ENCODE measurements at places on chromosomes 2 and 18.

- H3K4me1 ChIP-seq: peaks cover 21% of the 10 kb centered on the region
- H3K4me3 ChIP-seq: no peak overlapping the region
- no peaks in the 10 kb centered on the region for H3K27me3 ChIP-seq
Measured at GRCh38 chr2:70517804-70518203, 35.8 kb downstream of the TGFA start.

DNA sequence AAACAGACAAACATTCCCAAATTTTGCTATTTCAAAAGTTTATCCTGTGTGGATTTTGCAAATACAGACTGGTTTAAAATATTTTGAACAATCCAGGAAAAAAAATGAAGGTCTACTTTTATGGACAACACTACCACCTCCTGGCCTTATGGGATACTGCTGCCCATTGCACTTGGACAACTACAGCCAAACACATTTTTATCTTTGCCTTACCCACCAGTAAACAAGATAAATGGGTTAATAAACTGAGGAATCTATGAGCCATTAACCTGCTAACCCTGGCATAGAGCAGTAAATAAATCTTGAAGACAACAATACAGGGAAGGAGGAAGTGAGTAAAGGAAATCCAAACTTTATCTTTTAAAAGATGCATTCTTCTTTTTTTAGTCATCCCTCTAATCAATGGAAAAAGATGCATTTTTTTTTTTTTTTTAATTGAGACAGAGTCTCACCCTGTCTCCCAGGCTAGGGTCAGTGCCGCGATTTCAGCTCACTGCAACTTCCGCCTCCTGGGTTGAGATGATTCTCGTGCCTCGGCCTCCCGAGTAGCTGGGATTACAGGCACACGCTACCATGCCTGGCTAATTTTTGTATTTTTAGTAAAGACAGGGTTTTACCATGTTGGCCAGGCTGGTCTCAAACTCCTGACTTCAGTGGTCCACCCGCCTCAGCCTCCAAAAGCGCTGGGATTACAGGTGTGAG, 2.1 kb upstream of the SPIRE1 start:
- no peak overlapping the region for H3K27ac ChIP-seq

DNA sequence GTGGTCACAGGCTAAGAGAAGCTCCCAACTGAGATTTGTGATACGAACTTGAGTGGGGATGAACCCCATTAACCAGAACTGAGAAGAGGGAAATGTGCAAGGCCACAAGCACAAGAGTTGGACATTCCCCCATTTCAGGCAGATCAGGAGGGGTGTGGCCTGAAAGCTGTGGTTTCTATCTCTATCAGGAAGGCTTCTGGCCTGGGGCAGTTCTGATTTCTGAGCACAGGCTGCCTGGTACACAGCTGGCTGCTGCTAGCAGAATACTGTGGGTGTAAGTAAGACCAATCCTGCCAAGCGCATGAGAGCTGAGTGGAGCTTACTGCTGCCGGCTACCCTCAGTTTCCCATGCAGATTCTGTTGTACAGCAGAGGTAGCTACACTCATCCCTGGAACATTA, 484.6 kb downstream of the SATB2 start:
- no peaks in the 10 kb centered on the region for H3K4me1 ChIP-seq
- ATAC-seq: no peak
- H3K27me3 ChIP-seq: no peaks in the 10 kb centered on the region
- H3K4me3 ChIP-seq: no peak overlapping the region
- H3K36me3 ChIP-seq: no peaks in the 10 kb centered on the region

DNA sequence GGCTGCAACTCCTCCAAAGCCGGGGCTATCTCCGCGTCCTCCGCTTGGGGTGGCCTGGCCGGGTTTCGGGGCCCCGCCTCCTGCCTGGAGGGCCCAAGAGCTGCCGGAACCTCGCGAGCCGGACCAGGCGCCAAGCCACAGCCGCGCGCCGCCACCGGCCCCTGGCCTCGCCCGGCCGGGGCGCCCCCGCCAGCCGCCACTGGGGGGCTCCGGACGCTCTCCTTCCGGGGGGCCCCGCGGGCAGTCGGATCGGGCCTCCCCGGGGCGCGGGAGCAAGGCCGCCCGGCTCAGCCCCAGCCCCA, 17.4 kb upstream of the HAAO start:
- H3K4me3 ChIP-seq: peak overlapping the region; percentile 60
- H3K27ac ChIP-seq: peak overlapping the region; percentile 97
- peaks cover 5% of the 10 kb centered on the region for H3K36me3 ChIP-seq
- H3K27me3 ChIP-seq: no peaks in the 10 kb centered on the region
- ATAC-seq: no peak

DNA sequence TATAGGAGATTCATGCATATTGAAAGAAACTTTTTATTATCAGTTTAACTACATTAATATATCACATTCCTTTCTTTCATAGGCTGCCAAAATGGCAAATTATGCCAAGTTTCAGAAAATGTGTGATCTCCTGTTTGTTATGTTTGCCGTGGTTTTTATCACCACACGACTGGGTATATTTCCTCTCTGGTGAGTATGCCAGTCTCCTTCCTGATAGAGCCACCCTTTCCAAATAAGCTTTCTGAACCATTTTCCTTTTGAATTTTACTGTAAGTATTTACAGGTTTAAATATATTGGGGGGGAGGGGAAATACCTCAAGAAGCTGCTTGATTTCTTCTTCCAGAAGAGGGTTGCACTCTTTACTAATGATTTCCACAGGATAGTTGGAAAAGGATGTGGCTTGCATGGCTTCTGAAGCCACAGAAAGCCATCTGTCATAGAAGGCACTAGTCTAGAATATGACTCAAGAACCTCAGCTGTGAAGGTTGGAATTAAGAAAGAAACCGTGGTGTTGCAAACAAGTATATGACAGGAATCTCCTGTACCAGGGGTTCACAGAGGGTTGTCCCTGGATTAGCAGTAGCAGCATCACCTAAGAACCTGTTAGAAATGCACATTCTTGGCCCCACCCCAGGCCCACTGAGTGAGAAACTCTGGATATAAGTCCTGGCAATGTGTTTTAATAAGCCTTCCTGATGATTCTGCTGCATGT, 84.5 kb upstream of the NOSTRIN start:
- no peak for ATAC-seq
- H3K36me3 ChIP-seq: no peaks in the 10 kb centered on the region
- no peaks in the 10 kb centered on the region for H3K27me3 ChIP-seq
- peaks cover 3% of the 10 kb centered on the region for H3K4me1 ChIP-seq
- no peak overlapping the region for H3K27ac ChIP-seq

DNA sequence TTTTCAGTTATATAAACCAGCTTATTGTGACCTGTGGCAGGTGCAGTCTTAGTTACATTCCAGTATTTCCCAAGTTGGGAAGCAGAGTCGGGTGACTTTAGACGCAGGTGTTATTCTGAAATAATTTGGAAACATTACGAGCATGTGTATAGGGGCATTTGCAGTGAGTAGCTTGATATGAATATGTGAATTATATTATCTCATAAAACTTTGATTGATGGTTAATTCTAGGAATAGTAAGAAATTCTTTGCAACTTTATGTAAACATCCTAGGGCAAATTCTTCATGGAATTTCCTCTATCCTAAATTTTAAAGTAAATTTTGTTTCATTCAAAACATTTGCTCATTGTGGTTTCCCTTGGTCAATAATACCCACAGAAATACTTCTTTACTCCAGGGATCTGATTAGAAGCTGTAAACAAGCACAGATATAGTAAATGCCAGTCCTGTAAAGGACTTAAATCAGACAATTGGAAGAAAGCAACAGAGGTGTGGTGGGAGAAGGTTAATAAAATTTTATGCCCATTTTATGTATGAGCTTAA, 580.6 kb upstream of the CDH2 start:
- H3K36me3 ChIP-seq: no peaks in the 10 kb centered on the region
- no peak overlapping the region for H3K4me3 ChIP-seq
- no peak overlapping the region for H3K27ac ChIP-seq
- no peaks in the 10 kb centered on the region for H3K27me3 ChIP-seq

DNA sequence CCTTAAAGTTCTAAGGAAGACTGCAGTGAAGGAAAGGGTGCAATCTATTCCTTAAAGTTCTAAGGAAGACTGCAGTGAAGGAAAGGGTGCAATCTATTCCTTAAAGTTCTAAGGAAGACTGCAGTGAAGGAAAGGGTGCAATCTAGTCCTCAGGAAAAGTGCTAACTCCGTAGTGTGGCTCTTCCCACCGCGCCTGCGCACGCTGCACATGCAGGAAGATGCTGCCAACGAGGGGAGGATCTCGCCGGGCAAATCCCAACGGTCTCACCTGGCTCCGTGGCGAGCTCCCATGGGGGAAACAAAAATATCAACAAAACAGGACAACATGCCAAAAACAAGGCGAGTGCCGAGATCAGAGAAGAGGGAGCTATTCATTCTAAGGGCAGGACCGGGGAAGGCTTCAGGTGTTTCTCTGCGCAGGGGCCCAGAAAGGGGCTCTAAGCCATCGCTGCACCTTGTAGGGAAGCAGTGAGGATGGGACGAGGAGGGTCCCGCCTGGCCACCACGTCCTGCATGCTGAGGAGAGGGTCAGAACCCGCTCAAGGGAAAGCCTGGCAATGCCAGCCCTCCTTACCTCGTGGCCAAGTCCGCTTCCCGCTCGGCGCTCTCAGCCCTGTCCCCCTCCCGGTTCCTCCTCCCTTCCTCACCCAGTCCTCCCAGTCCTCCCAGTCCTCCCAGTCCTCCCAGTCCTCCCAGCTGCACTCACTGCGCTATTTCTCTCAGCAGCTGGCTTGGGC, 24.5 kb downstream of the TIMM21 start:
- H3K27ac ChIP-seq: peak overlapping the region; percentile 17
- no peak for ATAC-seq
- H3K4me3 ChIP-seq: no peak overlapping the region
- H3K27me3 ChIP-seq: peaks cover 40% of the 10 kb centered on the region
- no peaks in the 10 kb centered on the region for H3K36me3 ChIP-seq
- peaks cover 13% of the 10 kb centered on the region for H3K4me1 ChIP-seq

- no peaks in the 10 kb centered on the region for H3K27me3 ChIP-seq
- H3K36me3 ChIP-seq: peaks cover 7% of the 10 kb centered on the region
- ATAC-seq: no peak
- no peaks in the 10 kb centered on the region for H3K4me1 ChIP-seq
Measured at GRCh38 chr2:108395155-108395554, 17.4 kb downstream of the SULT1C4 start.

DNA sequence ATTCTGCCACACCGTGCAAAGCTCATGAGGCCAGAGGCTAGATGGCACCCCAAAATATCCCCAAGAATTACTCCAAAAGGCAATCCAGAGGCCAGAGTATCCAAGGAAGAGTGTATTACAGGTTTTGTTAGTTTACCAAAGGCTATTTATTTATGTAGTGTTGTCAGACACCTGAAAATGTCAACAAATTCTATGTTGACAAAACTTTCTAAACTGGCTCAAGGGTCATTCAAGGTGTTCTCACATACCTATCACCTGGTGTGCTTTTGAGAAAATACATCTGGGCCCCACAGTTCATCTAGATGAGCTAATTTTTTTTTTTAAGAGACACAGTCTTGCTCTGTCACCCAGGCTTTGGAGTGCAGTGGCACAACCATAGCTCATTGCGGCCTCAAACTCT, 12.4 kb upstream of the DTNB start:
- no peaks in the 10 kb centered on the region for H3K36me3 ChIP-seq
- H3K27ac ChIP-seq: no peak overlapping the region
- peaks cover 7% of the 10 kb centered on the region for H3K4me1 ChIP-seq
- no peak overlapping the region for H3K4me3 ChIP-seq
- ATAC-seq: no peak
- no peaks in the 10 kb centered on the region for H3K27me3 ChIP-seq

GRCh38 chr2:102335871-102336366, 19.7 kb upstream of the IL18R1 start:
- ATAC-seq: no peak
- H3K4me3 ChIP-seq: no peak overlapping the region
- no peak overlapping the region for H3K27ac ChIP-seq
- peaks cover 24% of the 10 kb centered on the region for H3K27me3 ChIP-seq
- H3K4me1 ChIP-seq: no peaks in the 10 kb centered on the region

- H3K4me1 ChIP-seq: peaks cover 28% of the 10 kb centered on the region
- no peak for ATAC-seq
- H3K36me3 ChIP-seq: peaks cover 23% of the 10 kb centered on the region
- no peak overlapping the region for H3K4me3 ChIP-seq
Measured at GRCh38 chr2:84450288-84451227, 8.5 kb downstream of the SUCLG1 start.

- no peak overlapping the region for H3K27ac ChIP-seq
- no peaks in the 10 kb centered on the region for H3K36me3 ChIP-seq
Measured at GRCh38 chr2:141728142-141728541, 402.7 kb downstream of the LRP1B start.

- peaks cover 9% of the 10 kb centered on the region for H3K27me3 ChIP-seq
- H3K4me3 ChIP-seq: no peak overlapping the region
- no peaks in the 10 kb centered on the region for H3K4me1 ChIP-seq
- H3K36me3 ChIP-seq: no peaks in the 10 kb centered on the region
- ATAC-seq: no peak
Measured at GRCh38 chr2:222176890-222177289, 121.9 kb downstream of the PAX3 start.

DNA sequence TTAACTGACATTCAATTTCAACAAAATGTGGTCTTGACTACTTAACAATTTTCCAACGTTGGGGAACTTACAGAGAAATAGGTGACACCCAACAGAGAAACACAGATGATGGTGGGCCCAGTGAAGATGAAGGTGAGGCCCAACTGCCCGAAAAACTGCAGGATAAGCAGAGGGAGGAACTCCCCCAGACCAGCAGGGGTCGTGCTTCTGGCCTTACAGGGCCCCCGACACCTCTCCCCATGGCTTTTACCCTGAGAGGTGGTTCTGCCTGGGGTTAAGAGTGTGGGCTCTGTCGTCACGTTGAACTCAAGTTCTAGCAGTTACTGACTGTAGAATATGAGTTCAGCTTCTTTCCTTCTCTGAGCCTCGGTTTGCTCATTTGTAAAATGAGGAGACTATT, 119.5 kb upstream of the SMIM21 start:
- no peak overlapping the region for H3K4me3 ChIP-seq
- no peak for ATAC-seq
- H3K4me1 ChIP-seq: no peaks in the 10 kb centered on the region
- H3K27me3 ChIP-seq: peaks cover 15% of the 10 kb centered on the region
- no peak overlapping the region for H3K27ac ChIP-seq
- H3K36me3 ChIP-seq: no peaks in the 10 kb centered on the region

GRCh38 chr18:68354176-68354575, 360.7 kb downstream of the TMX3 start:
- no peak for ATAC-seq
- H3K36me3 ChIP-seq: no peaks in the 10 kb centered on the region
- H3K4me3 ChIP-seq: no peak overlapping the region
- no peaks in the 10 kb centered on the region for H3K4me1 ChIP-seq
- no peak overlapping the region for H3K27ac ChIP-seq
- H3K27me3 ChIP-seq: no peaks in the 10 kb centered on the region

DNA sequence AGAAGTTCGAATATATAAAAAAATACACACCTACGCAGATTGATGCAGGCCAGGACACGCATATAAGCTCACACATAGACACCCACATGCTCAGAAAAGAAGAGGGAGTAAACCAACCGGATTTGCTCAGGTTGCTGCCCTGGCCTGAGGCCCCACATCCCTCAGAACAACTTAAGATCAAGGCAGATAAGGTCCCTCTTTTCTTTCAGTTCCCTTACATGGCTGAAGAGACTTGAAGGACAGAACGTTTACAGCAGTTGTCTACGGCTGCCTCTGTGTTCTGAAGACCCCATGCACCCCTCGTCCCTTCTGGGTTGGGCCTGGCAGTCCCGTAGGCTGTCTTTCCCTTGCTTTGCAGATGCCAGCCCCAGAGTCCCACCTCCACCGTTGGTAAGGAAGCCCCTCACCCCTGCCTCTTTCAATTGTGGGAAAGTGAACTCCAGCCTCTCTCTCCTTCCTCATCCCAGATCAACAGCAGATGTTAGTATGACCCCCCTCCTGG, 4.3 kb upstream of the NAGK start:
- no peaks in the 10 kb centered on the region for H3K36me3 ChIP-seq
- H3K4me3 ChIP-seq: no peak overlapping the region
- peaks cover 51% of the 10 kb centered on the region for H3K4me1 ChIP-seq
- no peaks in the 10 kb centered on the region for H3K27me3 ChIP-seq
